ENCODE measurements at places on chromosomes 5 and 9. TPM values are rescaled to one million over a fixed set of nuclear protein-coding genes. Genes with fewer than 3 reads are reported as not detected.

Gene ZNF484
- 4.0 TPM for total RNA-seq

Gene PCDHB5
- 0.63 TPM for total RNA-seq

Gene CDO1
- total RNA-seq = 2.1 TPM

Gene SEC24A
- 12.9 TPM for total RNA-seq

Gene SPINK4
- total RNA-seq = not detected

Gene PIP5KL1
- total RNA-seq = 0.87 TPM

Gene LCN1
- not detected for total RNA-seq

Gene ACTBL2
- 2.2 TPM for total RNA-seq

Gene MARCHF11
- total RNA-seq = not detected

Gene NR3C1
- total RNA-seq = 14.1 TPM

Gene GLDC
- 68.8 TPM for total RNA-seq

Gene SMIM15
- total RNA-seq = 70.5 TPM

Gene HARS2
- 33.9 TPM for total RNA-seq

Gene ECSCR
- 0.12 TPM for total RNA-seq

Gene FIBCD1
- total RNA-seq = 0.29 TPM

Gene TAF11L5
- not detected for total RNA-seq

Gene C9orf50
- total RNA-seq = not detected

DNA sequence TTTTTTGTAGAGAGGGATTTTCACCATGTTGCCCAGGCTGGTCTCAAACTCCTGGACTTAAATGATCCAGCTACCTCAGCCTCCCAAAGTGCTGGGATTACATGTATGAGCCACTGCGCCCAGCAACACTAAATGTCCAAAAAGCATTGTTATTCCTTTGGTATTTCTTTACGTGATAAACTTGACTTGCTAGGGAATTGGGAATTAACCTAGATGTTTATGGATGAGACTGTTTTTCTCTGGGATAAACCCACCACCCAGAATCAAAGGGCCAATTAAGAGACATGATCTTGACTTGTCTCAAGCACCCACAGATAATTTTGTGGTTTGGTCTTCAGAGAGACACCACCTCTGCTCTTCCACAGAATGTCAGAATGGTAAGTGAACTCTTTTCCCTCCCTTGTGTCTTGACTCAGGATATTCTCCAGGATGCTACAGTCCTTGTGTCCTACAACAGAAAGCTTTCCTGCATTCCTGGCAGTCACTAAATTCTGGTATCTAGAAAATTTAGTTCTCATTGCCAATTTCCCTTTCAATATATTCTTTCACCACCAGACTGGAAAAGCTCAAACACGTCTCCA lies 55.7 kb downstream of the ALDH1A1 start:
- DNase-seq = no peak

- no peak for DNase-seq
These were observed 229.1 kb upstream of the TBCA start for GRCh38 chr5:78005021-78005785.

DNA sequence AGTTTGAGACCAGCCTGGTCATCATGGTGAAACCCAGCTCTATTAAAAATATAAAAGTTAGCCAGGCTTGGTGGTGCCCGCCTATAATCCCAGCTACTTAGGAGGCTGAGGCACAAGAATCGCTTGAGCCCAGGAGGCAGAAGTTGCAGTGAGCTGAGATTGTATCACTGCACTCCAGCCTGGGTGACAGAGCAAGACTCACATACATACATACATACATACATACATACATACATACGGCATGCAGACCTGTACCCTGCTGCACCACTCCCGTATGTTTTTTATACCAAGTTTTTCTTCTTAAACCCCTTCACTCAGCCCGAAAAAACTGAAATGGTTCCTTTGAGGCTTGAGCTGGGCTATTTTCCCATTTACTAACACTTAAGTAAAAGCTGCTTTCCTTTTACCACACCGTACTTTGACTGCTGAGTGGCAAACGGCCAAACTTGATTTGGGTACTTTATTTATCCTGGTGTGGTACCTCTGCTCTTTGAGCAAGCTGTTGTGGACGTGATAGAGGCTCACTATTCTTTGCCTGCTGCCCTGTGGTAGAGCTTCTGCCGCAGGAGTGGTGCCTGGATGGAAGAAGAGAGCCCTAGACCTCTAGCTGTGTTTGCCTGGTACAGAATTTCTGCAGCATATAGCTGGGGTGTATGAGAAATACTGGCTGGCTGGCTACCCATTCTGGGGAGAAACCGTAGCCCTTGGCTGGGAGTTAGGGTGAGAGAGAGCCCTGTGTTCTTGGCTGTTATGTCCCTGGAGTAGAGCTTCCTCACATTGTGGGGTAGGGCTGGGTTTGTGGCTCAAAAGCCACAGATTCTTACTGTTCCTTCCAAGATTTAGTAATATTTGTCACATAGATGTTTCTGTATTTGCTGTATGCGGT lies 19.4 kb downstream of the IPO11 start:
- DNase-seq = no peak

GRCh38 chr5:96940586-96940985 lies 4.7 kb downstream of the LNPEP start:
- no peak for DNase-seq

- no peak for DNase-seq
These were observed 45.3 kb upstream of the CDH9 start for GRCh38 chr5:27083449-27084415.

GRCh38 chr9:136342181-136343120 lies 15.1 kb downstream of the GPSM1 start:
- DNase-seq = no peak

DNA sequence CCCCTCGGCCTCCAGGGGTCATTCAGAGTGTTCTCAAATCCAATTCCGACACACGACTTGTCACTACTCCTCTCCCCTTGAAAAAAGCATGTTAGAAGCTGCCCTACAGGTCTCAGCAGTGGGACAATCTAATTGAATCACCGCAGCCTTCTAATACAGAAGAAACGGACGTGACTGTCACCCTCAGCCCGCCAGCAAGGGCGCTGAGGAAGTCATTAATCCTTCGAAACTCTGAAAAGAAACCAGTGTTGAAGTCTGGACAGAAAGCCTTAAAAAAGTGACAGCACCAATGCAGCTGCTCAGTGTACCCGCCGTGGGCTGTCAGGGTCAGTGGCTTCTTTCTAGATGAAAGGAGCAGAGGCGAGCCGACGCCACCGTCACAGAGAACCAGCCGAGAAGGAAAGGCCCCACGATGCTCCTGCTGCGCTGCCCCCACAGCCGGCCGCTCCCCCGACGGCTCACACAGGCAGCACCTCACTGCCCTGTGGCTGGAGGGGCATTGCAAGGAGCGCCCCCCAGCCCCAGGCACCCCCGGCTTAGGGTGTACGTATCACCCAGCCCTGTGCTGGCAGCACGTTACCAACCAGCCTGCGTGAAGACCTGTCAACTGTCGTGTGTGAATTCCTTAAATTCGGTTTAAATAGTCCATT lies 5.7 kb downstream of the BRD3OS start:
- no peak for DNase-seq

- no peak for DNase-seq
These were observed 104.1 kb downstream of the GAS1 start for GRCh38 chr9:86843206-86843605.

- no peak for DNase-seq
These were observed 9.8 kb downstream of the GCNT4 start for GRCh38 chr5:75042522-75042921.

GRCh38 chr9:132946631-132947295 lies 2.3 kb upstream of the TSC1 start:
- no peak for DNase-seq

GRCh38 chr9:68731857-68732256 lies 26.8 kb downstream of the PIP5K1B start:
- no peak for DNase-seq

DNA sequence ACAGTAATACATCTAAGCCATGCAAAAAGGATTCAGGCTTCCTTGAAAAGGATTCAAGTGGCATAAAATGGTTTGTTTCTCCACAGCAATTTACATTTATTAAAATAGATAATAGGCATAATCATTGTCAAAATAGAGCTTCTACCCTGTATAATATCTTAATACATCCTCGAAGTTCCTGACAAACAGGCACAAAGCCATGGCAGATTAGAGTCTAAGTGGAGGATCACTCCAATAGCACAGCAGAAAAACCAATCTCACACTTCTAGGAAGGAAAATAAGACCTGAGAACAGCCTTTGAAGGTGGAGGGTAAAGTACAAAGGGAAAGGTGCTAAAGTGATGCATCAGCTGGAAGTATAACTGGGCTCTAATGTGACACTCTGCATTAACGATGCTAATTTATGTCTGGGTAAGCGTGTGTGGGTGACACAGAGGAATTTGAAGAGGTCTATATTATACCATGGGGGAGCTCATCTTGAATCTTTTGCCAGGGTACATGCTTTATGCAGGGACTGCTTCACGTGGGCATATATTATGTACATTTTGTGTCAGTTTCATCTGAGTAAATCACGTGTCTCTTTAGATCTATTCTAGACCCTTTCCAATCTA lies 28.8 kb downstream of the PPP2R2B start:
- DNase-seq = no peak

DNA sequence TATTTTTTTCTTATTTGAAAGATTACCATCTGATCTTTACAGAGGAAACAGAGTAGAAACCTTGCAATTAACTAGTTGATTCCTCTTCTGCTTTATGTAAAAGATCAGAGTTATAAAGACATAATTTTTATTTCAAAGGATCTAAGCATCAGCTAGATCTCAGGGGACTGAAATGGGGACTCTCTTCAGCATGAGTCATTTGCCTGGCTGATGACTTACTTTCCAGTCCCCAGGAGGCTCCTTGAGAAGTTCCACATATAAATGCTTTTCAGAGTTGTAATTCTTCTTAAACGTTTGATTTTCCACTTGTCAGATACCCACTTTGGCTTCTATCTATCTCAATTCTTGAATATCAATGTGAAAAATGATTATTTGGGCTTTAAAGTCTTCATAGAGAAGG lies 389.4 kb downstream of the RAB3C start:
- no peak for DNase-seq

DNA sequence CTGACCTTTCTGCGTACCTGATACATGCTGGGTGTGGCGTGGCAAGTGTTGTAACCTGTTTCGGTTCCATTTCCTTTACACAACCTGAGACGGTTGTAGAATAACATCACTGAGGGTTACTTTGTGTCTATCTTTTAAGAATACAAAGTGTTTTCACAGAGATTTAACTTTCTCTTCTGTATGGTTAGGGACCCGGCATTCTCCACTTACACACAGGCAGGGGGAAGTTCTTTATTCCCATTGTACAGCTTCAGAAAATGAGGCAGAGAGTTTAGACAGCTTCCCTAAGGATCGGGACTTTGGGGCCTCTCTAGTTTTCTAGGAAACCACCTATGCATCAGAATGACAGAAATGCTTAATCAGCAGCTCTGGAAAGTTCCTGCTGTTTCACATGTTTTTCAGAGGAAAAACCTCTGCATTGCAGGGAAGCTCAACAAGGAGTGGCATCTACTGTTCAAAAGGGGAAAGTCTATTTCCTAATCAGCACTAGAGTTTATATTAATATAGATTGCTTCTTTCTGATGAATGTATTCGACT lies 41.3 kb downstream of the CAST start:
- DNase-seq = no peak

GRCh38 chr9:6793203-6793602 lies 35.4 kb downstream of the KDM4C start:
- DNase-seq = no peak

GRCh38 chr5:175195698-175196656 lies 248.0 kb downstream of the DRD1 start:
- DNase-seq = peak; percentile 12

DNA sequence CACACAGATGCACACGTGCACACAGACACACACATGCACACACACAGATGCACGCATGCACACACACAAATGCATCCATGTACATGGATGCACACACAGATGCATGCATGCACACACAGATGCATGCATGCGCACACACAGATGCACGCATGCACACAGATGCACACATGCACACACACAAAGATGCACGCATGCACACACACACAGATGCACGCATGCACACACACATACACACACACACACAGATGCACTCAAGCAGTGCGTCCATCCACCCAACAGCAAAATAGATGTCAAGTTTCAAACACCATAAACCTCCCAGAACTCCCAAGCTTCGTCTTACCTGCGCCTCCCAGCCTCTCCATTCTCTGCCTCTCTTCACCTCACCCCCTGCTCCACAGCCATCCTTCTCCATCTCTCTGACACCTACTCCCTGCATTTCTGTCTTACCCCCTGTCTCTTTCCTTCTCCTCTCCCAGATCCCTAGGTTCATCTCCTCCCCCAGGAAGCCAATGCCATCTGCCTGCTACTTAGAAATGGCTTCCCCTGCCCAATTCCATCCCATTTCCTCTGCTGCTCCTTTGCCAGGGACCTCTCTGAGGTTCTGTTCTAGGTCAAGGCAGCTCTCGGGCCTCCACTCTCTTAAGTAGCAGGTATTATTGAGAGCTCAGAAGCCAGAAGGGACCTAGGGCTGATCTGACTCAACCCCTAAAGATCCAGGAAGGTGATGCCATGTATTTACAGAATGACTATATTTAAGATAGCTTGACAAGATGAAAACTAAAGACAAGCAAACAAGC lies 297.2 kb downstream of the MED10 start:
- DNase-seq = no peak

- DNase-seq = no peak
These were observed 111.8 kb upstream of the SLC44A1 start for GRCh38 chr9:105132606-105133005.

GRCh38 chr5:126801174-126801991 lies 24.4 kb downstream of the LMNB1 start:
- no peak for DNase-seq

DNA sequence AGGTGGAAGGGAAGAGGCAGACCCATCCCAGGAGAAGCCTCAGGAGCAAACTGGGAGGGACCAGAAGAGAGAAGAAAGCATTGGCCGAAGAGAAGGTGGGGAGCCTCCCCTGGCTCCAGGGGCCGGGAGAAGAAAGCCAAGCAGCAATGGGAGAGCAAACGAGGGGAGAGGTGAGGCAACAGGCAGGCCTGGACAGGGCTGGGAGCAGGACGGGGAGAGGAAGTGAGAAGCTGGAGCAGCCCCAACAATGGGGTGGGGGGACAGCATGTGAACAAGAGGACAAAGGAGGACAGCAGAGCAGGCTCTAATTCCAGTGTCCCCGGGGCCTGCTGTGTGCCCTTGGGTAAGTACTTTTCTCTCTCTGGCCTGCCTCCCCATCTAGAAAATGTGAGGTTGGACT lies 115.3 kb downstream of the PSD2 start:
- no peak for DNase-seq

- no peak for DNase-seq
These were observed 137.5 kb downstream of the ICE1 start for GRCh38 chr5:5560016-5560415.

GRCh38 chr9:135801070-135801469 lies 99.1 kb downstream of the KCNT1 start:
- no peak for DNase-seq

GRCh38 chr5:174176511-174176910 lies 131.0 kb downstream of the NSG2 start:
- no peak for DNase-seq

- DNase-seq = no peak
These were observed 18.6 kb upstream of the TJP2 start for GRCh38 chr9:69155341-69156030.

- DNase-seq = no peak
These were observed 132.4 kb upstream of the NIPBL start for GRCh38 chr5:36743891-36744772.
